ENCODE measurements at places on chromosomes 7 and 10. TPM values are rescaled to one million over a fixed set of nuclear protein-coding genes. Genes with fewer than 3 reads are reported as not detected.

RAB11FIP2 gene
- total RNA-seq, result 6.2 TPM

TLX1 gene
- not detected for total RNA-seq

UCMA gene
- total RNA-seq, result not detected

- H3K27ac ChIP-seq, result no peak overlapping the region
- no peaks in the 10 kb centered on the region for H3K36me3 ChIP-seq
- H3K27me3 ChIP-seq, result no peaks in the 10 kb centered on the region
Measured at GRCh38 chr10:129021594-129022304, 445.3 kb upstream of the MGMT start.

Data from esophagus squamous epithelium (tissue), 5 donors.